ENCODE measurements at places on chromosomes 7 and 10.

DNA sequence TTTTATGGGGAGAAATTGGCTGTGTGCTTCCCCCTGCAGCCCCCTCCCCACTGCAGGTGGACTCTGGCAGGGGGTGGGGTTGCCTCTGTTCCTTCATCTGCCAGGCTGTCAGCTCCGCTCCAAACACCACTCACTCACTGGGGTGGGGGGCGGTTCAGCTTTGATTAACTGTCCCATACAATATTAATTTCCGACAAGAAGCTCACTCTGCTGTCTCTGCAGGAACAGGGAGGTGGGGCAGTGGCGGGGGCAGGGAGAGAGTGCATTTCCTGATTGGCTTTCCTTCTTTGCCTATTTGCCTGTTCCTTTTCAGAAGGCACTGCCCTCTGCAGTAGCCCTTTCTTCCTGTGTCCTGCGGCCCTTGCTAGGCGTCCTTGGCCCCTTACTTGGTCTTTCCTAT is 500.8 kb downstream of the PLXNA4 start:
- DNase-seq, result peak; percentile 8

DNA sequence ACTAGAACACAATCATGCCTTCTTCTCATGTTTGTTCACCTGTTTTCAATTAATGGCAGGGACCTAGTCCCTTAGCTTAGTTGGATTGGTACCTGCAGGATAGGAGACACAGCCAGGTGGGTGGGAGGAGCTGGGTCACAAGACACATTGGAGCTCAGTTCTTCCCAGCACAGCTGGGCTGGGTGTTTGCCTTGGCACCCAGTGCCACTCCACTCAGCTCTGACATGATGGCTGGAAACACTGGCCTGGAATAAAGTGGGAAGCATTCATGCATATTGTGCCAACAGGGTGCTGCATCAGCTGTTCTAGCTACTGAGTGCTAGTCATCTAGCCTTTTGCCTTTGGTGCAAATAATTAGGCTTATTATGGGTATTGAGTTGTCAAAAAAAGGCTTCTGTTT is 226.1 kb downstream of the PTEN start:
- DNase-seq, result no peak

DNA sequence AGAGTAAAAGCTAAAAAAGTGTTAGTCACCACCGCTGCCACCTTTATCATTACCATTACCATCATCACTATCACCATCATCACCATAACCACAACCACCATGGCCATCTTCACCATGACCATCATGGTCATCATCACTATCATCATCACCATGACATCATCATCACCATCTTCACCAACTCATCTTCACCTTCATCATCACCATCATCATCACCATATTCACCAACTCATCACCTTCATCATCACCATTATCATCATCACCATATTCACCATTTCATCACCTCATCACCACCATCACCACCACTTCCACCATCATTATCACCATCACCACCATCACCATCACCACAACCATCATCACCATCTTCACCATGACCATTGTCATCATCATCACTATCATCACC is 46.5 kb upstream of the PDGFA start:
- no peak for DNase-seq

GRCh38 chr10:74488907-74489306 is 337.5 kb upstream of the KAT6B start:
- no peak for DNase-seq

Data from small intestine (tissue), 16 donors.